Activated CD4-positive, CD25-positive, alpha-beta regulatory T cell treated with anti-CD3 and anti-CD28 coated beads, Interleukin-2, amount 50 U/mL, for 24 hours (primary cell): ENCODE measurements at places on chromosomes 7 and 10.
A peak's percentile ranks its signal among the peaks of the same experiment; 100 is the strongest.

DNA sequence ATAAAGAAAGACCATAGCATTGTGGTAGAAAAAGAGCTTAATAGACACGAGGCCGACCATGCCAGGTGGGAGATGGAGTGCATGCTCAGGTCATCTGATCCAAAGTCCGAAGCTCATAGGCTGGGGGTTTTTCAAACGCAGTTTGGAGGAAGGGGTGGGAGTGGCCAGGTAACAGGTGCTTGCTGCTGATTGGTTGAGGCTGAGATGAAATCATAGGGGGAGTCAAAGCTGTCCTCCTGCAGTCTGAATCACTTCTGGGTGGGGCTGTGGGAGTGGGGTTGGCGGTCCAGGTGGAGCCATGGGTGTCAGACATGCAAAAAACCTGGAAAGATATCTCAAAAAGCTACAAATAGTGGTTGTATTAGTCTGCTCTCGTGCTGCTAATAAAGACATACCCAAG is 2.8 kb upstream of the ERCC6 start:
- no peak for ATAC-seq

DNA sequence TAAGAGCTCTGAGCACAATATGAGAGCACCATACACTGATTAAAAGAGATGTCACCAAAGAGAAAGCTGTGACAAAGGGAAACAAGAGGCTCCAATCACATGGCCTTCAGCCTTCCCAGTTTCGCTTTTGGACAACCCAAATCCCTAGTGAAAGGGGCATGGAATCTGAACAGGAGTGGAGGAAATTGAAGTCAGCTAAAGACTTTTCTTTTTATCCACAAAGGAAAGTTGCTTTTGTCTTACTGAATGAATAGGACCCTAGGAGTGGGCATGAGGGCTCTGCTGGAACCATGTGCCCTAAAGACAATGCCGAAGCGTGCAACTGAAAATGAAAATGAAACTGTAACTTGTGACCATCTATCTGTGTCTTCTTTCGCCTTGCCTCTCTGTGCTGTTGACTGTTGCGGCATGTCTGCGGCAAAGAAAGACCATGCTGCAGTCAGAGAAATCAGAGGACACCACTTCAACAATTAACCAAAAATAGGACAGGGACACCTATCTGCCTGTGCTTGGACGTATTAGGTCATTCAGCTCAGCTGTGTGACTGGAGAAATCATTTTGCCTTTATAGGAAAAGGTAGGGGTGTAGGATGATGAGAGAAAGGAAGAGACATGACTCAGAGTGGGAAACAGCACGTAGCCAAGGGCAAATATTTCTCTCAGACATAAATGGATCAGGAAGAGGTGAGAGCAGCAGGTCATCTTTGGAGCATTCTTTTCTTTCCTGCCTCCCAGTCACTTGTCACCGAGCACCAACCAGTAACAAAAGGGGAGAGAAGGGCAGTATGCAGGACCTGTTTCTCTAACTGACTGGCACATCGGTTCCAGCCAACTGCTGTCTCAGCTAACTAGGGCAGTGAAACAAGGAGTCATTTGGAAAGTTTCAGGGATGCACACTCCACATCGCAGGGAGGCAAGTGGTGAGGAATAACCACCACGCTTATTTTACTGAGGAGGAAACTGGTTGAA is 12.3 kb downstream of the CAV2 start:
- ATAC-seq, result peak; percentile 75

DNA sequence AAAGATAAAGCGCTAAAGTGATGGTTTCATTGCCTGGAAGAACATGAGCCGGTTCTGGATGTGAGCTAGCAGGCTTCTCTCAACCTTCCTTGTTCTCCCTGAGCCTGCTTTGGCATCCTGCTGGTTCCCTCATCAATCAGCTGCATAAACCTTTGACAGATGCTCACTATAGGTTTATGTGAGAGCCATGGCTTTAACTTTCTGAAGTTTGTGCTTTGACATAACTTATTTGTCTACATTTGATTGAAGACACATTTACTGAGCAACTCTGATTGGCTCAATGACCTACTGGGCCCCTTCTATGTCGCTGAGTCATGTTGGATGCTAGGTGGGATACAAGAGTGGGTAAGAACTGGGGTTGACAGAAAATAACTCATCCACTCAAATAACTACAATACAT is 192.0 kb downstream of the ADAM12 start:
- ATAC-seq, result no peak

DNA sequence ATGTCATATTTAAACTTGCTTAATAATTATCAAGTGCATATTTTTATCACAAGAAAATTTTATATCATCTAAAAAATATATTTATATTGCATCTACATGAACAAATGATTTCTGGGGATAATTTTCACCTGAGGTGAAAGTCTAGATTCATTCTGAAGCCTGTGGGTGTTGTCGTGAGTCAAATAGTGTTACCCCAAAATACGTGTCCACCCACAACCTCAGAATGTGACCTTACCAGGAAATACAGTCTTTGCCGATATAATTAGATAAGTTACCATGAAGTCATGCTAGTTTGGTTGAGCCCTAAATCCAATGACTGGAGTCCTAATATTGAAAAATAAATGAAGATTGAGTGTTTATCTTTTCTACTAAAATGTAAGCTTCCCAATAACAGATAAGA is 203.0 kb upstream of the MDFIC start:
- peak; percentile 48 for ATAC-seq

- ATAC-seq, result no peak
Measured at GRCh38 chr10:33968983-33969382, 634.5 kb upstream of the NRP1 start.

DNA sequence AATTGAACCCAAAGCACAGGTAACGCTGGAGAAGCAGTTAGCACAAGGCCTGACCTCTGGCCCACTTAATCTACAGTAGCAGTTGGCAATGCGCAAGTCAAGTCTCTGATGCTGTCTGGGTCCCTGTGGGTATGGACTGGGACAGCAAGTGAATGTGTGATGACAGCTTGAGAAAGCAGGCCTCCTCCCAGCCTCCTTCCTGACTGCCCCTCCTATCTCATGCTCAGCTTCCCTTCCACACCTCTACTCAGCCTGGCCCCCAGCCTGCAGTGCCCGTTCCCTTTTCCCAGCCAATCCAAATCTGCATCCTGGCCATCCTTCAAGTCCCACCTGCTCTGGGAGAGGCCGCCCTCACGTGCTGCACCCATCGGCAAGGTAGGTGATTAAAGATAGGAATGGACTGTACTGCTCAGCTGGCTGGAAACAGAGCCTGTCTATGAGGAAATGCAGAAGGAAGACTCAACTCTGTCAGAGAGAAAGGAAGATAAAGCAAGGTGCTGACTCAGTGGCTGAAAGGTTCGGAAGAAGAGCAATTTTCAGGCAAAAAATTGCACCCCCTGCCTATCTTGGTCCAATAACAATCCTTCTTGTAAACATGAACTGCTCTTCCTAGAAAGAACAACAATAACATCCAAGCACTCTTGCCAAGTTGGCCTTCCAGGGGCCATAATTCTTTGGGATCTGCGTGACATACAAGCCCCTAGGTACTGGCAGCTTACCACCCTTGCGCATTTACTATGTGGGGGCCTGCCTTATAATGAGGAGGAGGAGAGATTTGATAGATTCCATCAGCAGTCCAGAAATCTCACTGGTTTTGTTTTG is 16.6 kb upstream of the FGFR2 start:
- ATAC-seq, result no peak

DNA sequence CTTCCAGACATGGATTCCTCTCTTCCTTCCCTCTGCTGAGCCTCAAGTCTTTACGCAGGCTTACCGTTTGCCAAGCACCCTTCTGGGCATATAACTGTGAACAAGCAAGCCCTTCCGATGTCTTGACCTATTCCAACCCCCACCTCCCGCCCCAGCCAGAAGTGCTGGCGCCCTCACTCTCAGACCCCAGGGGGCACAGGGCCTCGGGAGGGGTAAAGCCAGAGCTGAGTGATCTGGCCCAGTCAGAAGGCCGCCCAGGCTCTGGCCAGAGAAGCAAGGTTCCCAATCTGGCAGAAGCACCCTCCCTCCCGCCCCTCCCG is 1.2 kb downstream of the PRRT4 start:
- ATAC-seq, result no peak

- no peak for ATAC-seq
Measured at GRCh38 chr7:113968713-113969112, 49.9 kb upstream of the PPP1R3A start.

- no peak for ATAC-seq
Measured at GRCh38 chr10:132375116-132375794, 21.7 kb upstream of the PWWP2B start.
